ENCODE measurements at places on chromosomes 5 and 9.

DNA sequence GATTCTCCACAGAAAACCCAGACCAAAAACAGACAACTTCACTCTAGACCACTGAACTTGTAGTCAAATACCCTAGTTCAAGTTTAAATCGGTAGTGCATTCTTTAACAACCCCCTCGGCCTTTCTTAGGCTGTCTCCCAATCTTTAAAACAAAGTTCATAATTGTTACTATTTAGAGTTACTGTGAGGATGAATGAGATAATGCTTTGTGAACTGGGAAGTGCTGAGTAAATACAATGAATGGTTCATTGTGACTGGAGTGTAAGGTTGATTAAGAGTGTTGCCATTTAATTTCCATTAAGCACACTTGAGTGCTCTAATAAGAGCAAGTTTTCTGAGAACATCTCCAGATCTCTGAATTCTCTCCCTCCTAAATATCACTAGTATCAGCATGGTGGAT lies 228.8 kb upstream of the PIK3R1 start:
- DNase-seq, result no peak

DNA sequence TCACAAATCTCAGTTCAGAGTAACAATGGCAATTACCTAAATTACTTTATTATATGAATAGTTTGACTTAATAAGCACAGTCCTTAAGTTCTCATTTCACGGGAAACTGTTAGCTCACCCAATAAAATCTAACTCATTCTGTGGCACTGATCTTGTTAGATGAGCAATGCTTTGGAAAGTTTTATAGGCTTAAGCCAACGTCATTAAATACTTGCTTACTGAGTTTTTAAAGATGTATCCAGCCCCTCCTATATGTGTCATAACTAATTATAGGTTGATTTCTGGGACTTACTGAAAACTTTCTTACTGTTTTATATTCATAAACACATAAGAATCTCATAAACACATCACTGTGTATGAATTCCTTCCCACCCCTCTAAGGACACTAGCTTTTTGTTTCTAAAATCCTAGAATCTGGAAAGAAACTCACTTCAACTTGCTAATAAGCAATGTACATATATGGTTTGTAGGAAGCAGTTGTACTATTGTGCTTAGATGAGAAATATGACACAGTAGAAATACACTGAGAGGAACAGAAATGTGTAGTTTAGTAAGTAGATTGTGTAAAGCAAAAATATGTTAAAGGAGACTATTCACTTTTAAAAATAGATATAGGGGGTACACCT lies 14.1 kb upstream of the MARCOL start:
- DNase-seq, result no peak

GRCh38 chr9:6184749-6185645 lies 30.6 kb upstream of the IL33 start:
- DNase-seq, result no peak

DNA sequence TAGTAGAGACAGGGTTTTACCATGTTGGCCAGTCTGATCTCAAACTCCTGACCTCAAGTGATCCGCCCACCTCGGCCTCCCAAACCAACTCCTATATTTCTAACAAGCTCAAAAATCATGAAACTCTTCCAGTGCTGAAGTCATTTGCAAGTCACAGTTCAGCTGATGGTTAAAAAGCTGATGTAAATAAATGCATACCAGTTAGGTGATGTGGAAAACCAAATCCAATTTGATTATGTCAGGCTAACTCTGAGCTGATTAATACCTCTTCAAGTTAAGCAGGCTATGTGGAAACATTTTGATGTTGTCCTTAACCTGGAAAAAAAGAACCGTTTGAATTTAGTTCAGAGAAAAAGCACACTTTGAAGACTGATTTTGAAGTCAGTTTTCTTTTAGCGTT lies 51.0 kb downstream of the TMEM252 start:
- DNase-seq, result no peak

GRCh38 chr5:91277093-91277626 lies 106.0 kb downstream of the ARRDC3 start:
- no peak for DNase-seq

DNA sequence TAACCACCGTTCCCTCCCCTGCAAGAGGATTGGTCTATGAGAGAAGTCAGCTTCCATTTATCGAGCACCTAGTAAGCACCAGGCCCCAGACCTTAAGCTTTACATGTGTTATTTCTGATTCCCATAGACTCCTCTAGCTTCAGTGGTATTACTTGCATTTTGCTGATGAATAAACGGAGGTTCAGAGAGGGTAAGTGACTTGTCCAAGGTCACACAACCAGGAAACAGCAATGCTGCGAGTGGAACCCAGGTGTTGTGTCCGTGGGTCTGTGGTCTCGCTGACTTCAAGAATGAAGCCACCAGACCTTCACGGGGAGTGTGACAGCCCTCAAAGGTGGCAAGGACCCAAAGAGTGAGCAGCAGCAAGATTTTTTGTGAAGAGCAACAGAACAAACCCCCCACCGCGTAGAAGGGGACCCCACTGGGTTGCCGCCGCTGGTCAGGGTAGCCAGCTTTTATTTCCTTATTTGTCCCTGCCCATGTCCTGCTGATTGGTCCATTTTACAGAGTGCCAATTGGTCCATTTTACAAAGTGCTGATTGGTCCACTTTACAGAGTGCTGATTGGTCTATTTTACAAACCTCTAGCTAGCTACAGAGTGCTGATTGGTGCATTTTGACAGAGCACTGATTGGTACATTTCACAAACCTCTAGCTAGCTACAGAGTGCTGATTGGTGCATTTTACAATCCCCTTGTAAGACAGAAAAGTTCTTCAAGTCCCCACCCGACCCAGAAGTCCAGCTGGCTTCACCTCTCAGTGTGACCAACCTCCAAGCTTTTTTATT lies 29.1 kb upstream of the KCNIP1 start:
- no peak for DNase-seq

- no peak for DNase-seq
Observed at GRCh38 chr9:12230708-12231107, 462.5 kb upstream of the TYRP1 start.

GRCh38 chr5:14588145-14588544 lies 6.6 kb downstream of the OTULINL start:
- no peak for DNase-seq

DNA sequence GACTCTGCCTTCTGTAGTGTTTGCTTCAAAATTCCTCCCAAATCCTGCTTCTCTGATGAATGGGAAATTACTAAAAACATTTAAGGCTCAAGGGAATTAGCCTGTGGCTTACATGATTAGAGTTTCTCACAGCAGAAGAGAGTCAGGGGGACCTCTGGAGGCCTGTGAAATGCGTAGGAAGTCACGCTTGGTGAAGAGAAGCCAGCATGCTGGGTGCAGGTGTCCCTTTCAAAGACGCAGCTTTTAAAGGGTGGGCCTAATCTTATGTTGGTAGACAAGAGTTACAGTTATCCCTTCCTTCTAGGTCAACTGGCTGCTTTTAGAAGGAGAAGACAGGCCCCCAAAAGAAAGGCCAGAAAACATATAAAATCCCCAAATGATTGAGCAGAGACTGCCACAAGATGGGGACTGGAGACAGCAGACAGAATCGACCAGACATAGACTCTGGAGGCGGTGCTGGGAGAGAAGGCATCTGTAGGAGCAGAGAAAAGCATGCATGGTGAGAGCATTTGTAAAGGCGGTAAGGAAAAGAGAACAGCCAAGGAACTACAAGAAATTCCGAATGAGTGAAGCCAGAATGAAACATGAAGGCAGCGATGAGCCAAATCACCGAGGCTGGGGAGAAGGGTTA lies 42.3 kb downstream of the B4GALT1 start:
- no peak for DNase-seq

DNA sequence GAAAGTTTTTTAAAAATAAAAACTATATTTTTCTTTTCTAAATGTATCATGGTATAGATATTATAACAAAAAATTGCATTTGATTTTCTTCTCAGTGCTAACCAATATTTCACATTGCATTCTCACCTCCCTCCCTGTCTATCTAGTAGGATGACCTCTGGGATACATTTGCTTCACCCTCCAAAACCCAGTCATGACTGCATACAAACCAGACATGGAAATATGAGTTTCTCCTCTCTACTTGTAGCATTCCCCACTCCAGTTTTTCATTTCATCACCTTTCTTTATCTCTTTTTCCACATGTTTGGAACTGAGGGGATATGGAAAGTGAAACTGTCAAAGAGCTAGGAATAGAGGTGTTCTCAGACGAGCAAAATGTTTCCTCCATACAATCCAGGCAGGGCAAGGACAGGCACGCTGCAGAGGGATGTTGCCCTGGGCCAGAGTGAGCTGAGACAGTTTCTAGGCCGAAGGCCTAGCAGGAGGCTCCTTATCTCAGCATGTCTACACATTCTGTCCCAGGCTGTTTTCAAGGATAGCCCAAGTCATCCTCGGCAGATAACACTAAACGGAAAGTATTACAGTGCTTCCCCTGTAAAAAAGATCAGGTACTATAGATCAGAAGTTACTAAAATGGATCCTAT lies 46.7 kb downstream of the MEF2C start:
- no peak for DNase-seq

GRCh38 chr9:135343837-135344522 lies 135.6 kb upstream of the PPP1R26 start:
- peak; percentile 5 for DNase-seq

GRCh38 chr9:137082925-137083290 lies 3.9 kb upstream of the MAN1B1 start:
- no peak for DNase-seq

DNA sequence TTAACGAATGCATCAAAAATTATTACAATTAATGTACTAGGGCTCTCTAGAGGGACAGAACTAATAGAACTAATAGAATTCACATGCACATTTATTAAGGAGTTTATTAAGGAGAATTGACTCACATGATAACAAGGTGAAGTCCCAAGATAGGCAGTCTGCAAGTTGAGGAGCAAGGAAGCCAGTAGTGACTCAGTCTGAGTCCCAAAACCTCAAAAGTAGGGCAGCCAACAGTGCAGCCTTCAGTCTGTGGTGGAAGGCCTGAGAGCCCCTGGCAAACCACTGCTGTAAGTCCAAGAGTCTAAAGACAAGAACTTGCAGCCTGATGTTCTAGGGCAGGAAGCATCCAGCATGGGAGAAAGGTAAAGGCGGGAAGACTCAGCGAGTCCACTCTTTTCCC lies 633.8 kb downstream of the SEMA5A start:
- no peak for DNase-seq

GRCh38 chr5:156421798-156422197 lies 94.8 kb downstream of the SGCD start:
- no peak for DNase-seq

- DNase-seq, result no peak
Observed at GRCh38 chr5:74576941-74577456, 63.5 kb downstream of the ENC1 start.

DNA sequence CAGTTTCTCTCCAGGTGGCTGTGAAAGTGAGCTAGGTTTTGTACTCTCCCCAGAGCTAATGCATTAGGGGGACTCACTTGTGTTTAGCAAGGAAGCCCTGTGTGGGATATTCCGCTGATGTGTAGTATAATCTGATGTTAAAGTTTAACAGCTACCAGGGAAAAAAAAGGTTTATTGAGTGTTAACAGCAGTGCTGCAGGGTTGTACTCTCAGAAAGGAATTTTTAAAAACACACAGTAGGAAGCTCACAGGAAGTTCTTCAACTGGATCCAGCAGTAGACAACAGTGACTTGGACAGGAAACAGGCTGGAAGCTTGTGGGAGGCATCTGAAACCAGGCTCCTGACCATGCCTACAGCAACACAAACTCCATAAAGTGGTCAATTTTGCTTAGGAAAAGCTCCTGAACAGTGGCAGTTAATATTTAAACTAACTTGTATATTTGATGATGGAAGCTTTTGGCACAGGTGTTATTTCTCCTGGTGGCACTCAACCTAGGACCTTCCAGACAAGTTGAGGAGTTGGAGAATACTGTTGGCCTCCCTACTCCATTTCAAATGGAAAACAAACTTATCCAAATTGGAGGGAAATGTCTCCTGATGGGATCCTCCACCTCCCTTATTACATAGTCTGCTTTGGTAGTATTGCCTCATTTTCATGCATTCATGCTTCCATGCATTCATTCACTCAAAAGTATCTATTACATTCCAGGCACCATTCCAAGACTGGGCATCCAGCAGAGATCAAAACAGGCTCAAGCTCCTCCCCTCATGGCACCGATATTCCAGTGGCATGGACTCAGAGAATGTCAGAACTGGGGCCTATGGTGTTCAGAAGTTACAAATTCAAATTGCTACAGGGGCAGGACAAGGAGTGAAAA lies 54.7 kb downstream of the FOXD1 start:
- no peak for DNase-seq

DNA sequence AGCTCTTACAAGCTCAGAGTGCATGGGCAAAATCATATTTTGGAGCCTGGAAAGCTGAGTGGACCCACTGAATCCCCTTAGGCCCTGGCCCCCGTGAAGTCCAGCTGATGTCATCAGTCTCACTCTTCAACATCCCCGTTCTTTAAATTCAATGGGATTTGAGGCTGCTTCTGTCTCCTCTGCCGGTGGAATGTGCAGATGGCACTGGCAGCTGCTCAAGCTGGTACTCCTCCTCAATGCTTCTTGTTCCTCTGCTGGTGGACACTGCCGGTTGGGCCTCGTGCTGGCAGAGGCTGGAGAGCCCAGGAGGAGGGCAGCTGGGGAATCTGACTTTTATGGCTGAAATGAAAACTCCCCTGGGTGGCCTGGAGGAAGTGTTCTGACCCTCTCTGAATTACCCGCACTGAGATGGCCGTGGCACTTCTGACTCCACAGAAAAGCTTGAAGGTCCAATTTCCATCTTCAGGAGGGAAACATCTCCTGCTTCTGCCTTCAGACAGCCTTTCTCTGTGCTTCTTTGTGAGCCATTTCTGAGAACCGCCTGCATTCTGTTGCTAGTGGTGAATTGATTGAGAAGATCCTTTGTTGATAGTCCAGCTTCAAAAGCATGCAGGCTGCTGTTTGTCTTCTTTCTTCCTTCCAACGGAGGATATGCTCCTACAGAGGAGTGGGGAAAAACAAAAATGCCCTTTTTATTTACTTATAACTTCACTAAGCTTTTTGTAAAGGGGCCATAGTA lies 298.9 kb downstream of the TMEM38B start:
- no peak for DNase-seq

DNA sequence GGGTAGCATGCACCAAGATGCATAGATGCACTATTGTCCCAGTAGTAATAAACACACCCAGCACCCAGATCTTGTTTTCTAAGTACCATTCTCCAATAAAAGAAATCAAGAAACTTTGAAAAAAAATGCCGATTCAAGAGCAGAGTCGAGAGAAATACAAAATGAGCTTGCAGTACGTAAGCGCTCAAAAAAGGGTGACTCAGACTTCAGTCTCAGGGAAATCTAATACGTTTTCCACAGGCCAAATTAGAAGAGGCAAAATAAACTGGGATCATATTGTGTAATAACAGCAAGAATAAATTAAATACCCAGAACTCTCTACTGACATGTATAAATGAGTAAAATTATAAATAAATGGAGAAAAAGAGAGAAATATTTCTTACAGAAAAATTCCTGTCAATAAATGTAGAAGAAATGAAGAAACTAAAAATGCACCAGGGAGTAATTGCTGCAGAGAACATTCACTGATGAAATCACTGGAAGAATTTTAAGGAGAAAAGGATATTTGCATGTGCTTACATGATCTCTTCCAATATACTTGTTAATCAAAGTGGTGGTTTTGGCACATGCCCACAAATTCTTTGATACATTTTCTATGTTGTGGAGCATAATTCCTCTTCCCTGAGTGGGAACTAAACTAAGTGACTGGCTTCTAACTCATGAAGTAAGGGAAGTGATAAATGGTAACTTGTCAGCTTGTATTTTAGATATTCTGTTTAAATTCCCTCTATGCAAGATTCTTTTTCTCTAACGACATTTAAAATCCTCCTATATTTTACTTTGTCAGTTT lies 567.6 kb upstream of the ADAMTS16 start:
- DNase-seq, result no peak

GRCh38 chr5:141121563-141121962 lies at the start of gene PCDHB4:
PCDHB4 (plus strand) TSS chr5:141121818; CDS start chr5:141121999, 181 bp downstream.
- DNase-seq, result no peak

Measured in activated effector memory CD4-positive, alpha-beta T cell treated with Interleukin-2 at 50 U/mL for 16 hours (primary cell).